ENCODE measurements at places on chromosomes 7 and 10.

DNA sequence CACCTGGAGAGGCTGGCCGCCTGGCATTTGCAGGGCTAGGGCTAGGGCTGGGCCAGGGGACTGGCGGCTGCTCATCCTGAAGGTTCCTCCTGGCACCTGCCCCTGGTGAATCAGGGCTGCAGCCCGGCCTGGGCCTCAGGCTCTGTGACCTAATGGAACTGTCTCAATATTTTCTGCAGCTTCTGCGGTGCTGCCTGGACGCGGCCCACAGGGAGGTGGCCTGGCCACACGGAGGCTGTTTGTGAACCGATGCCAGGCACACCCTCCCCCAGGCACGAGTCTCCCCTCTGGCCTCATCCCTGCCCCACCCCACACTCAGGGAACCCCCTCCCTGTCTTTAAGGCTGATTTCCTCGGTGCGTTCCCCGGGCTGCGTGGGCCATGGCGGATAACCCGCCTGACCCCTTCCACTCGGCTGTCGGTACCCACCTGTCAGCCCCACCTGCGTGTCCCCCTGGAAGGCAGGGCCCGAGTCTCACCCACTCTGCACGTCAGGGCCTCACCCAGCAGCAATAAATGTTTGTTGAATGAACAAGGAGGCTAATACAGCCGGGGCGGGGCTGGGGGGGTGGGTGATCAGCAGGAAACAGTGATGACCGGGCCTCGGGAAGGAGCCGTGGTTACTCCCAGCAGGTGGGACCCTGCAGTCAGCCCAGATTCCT lies 54.5 kb upstream of the DNAJB6 start:
- no peak for DNase-seq

DNA sequence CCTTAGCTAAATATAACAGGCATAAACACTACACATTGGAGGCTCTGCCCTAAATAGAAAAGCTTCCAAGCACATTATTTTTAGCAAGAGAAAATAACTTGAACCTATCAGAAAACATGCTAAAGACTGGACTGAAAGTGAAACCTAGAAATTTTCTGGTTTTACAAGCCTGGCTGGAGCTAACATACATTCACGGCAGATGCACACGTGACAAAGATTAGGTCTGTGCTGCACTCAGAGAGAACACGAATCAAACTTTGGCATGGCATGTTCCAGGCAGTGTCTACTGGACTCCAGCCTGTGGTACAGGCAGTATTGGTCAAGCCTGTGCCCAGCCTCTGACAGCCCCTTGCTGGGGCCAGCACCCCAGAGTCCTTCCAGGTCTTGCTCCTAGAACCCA lies 94.1 kb upstream of the PCBD1 start:
- no peak for DNase-seq

DNA sequence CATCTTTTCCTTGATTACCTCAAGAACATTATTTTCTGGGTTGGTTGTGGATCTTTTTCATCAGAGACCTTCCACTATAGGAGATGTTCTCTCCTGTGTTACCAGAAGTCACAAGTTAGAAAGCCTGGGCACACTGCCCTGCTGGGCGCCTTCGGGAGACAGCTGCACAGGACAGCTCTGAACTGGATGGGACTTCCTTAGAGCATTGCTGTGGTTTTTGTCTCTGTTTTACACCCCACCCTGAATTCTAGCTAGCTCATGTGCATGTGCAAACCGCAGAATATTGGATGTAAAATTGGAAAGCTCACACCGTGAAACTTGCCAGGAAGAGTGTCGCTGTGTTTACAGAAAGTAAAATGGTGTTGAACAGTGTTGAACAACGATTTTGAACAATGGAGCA lies 54.4 kb upstream of the SEC61G start:
- no peak for DNase-seq

DNA sequence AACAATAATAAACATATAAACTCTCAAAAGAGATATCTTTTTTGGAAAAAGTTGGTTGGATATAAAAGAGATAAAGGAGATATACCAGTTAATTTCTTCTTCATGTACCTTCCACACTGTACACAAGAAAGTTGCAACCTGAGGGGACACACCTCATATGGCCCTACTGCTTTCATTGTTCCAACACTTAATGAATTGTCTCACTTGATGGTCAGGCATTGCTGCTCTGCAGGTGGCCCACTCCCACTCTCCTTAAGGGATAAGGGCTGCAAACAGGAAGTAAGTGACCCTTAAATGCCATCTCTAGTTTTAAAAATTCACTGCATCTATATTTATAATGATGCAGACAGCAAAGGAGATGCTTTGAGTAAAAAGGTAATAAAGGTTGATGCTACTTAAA lies 152.3 kb downstream of the BTAF1 start:
- no peak for DNase-seq

DNA sequence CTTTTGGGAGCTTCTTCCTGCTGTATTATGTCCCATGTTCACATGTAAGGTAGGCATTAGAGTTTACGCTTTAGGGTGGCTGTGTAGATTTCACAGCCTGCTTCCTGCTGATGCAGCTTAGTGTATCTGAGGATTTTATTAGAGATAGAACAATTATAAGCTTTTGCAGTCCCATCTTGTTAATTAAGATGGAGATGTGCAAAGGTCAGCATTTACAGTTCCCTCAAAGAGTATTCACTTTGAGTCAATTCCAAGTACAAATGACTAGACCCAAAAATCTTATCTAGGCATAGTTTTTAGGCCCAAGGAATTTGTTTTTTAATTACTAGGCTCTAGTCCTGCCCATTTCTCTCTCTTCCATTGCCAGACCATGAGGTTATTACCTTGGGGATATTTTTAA lies 239.9 kb upstream of the PHF14 start:
- no peak for DNase-seq

GRCh38 chr7:18293759-18294158 lies 201.8 kb upstream of the HDAC9 start:
- no peak for DNase-seq

DNA sequence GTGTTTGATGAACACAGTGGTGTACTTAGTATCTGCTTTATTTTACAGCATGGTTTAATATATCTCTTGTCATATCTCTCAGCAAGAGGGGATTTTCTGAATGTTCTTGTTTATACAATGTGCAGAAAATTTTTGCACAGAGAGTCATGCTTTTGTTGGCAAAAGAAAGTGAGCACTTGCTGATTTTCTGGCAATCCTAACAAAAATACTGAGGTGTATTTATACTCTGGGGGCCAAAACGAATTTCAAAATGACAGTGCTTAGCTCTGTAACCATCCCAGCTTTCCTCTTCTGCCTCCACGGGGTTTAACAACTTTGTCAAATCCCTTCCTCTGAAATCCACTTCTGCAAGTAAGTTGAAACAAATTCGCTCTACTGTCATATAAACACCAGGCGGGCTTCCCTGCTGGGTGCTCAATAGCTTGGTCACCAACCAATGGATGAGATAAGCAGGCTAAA lies 169.2 kb downstream of the NOC3L start:
- DNase-seq = no peak

GRCh38 chr10:14705548-14706230 lies 69.0 kb downstream of the FAM107B start:
- no peak for DNase-seq

GRCh38 chr10:101266381-101267289 lies 37.4 kb upstream of the LBX1 start:
- DNase-seq = no peak

GRCh38 chr10:114758331-114758730 lies 63.2 kb upstream of the FHIP2A start:
- no peak for DNase-seq

GRCh38 chr7:129952086-129952652 lies 591 bp downstream of the UBE2H start:
- no peak for DNase-seq

DNA sequence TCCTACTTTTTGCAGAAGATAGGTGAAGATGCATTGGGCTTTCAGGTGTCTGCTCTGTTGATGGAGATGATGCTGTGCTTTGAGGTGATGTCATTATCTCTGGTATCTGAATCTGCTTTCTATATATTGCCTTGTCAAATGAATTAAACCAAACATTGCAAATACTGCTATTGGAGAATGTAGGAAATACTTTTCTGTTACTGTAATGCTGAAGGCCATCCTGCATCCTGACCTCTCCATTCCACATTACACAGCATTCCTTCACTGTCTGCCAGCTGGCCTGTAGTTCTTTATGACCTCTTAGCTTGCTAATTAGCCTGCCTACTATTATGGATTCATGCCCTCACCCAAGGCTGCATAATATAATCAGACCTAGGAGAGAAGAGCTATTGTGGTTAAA lies 73.2 kb downstream of the VCL start:
- no peak for DNase-seq

DNA sequence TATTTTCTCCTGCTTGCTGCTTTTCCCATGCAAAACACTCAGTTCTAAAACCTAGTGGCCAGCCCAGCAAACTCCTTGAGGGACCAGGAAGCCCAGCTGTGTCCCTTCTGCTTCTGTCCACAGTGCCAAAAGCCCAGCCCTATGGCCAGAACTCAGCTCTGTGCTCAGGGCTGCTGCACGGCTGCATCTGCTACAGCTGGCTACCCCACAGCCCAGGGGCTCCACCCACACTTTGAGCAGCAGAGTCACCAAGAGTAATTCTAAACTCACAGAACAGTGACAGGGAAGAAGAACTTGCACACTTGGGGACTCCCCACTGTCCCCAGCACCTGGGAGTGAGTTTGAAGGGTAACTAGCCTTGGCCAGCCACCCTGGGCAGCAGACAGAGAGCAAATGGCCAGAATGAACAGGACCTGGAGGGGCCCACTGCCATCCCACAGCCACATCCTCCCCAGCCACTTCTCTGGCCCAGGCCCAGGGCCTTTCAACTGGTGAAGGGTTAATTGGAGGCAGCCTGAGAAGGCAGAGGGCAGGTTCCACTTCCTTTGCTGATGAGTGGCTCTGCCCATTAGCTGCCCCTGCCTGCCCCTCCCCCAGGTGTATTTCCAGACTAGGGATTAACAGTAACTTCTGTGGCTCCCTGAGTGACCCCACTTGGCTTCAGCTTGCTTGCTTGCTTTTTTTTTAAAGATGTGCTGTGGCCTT lies 28.1 kb upstream of the TRIM8 start:
- no peak for DNase-seq

- no peak for DNase-seq
Observed at GRCh38 chr10:5817322-5818047, 4.3 kb upstream of the GDI2 start.

GRCh38 chr10:96645191-96645721 lies 58.4 kb upstream of the TM9SF3 start:
- DNase-seq = no peak

DNA sequence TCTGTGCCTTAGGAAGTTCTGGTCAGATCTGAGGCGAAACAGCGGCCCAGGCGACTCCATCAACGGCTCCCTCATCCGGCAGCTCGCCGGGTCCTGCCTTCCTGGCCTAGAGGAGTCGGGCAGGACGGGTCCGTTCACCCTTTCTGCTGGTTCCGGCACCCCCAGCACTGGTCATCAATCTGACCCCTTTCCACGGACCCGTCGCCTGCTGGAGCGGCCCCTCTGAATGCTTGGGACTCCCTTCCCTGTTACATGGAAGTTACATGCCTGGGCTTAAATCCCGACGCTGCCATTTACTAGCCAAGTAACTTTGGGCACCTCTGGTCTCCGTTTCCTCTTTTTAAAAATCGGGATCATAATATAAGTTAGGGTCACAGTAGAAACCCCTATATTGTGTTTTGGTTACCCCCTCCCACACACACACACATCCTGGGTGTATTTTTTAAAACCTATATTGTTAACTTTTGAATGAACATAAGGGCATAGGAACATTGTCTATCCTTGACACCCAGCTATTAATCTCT lies 607 bp upstream of the GGCT start:
- DNase-seq = no peak
